Liver (tissue), 10 donors: ENCODE measurements at places on chromosomes 1 and 21. TPM values are rescaled to one million over a fixed set of nuclear protein-coding genes. Genes with fewer than 3 reads are reported as not detected.

DNA sequence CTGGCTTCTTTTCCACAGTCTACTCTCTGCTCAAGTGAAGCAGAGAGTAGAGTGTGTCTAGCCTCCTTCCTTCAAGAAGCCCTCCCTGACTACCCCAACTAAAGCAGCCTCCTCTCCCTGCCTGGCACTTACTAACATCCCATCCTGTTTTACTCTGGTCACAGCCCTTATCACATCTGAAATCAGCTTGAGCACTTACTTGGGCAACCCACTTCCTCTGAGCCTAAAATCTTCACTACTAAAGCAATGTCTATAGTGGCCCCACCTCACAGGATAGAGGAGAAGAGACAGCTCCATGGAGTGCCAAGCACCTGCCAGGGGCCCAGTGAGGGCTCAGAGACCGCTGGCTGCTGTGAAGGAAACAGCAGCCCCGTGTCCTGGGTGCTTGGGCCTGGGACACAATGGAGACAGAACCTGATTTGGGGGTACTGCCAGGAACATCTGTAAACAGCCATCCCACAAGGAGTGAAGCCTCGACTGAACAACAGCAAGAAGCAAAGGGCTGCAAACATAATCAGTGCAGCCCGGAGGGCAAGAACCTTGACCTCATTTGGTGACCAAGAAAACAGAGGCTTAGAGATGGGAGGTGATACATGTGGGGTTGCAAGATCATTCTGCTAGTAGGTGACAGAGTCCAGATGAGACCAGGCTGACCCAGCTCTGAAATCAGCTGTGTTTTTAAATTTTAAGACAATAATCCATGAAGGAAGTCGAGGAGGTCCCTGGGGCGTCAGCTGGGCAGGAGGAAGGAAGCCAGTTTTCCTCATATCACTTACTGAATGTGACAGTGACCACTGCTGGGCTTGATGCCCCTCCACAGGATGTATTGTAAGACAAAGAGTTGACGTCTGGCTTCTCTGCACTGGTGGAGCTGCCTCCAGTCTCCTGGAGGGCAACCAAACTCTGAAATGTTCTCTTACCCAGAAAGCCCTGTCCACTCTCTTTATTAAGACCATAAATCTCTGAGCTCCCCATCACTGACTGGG is 710.6 kb downstream of the MATN1 start:
- no peak for DNase-seq

DNA sequence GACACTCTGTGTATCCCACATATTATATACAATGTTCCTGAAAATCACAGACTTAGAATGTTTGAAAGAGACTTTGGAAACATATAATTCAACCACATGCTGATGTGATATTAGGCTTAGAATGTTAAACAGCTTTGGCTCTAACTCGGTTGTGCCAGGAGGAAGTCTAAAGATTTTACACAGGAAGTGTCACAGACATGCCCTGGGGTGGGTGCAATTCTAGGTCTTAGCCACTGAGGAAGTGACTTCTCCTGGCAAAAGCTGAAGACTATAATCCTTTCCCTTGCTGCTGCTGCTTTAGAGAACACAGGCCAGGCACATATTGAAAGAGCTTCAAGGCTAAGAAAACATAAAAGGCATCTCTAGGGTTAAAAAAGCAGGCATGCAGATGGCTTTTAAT is 51.0 kb downstream of the RPL5 start:
- no peak for DNase-seq

GRCh38 chr1:159867664-159868026 is 5.2 kb upstream of the VSIG8 start:
- DNase-seq: no peak

DNA sequence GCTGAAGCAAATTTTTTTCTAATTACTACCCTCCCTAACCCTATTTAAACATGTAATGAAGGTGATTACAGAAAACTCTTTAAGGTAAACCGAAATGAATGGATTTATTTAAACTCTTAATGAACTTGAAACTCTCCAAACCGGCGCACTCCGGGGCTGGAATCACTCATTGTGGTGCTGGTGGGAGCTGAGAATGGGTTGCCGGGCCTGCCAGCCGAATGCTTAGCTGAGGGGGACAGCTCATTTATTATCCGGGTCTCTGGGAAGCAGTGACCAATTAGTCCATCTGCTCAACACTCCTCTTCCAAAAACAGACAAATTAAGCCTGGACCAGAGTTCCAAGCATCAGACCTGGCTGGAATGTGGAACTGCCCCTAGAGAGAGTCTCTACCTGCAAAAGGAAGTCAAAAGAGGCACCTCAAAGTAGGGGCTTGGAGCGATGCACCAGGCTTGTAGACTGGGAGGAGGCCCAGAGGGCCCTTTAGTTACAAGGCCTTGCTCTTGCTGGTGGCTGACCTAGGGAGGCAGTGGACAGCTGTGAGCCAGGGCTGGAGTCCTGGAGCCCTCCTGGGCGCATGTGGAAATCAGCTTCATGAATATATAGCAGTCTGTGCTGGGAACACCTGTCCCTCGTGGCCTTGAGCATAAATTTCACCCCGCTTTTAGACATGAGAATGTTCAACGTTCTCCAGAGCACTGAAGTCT is 320.7 kb downstream of the AJAP1 start:
- no peak for DNase-seq

- no peak for DNase-seq
Measured at GRCh38 chr1:119646521-119647227, 1.4 kb downstream of the ZNF697 start.

The TDRKH gene
- 6.7 TPM for total RNA-seq

The SPRR2E gene
- not detected for total RNA-seq
